ENCODE measurements at places on chromosomes 2 and 18.

DNA sequence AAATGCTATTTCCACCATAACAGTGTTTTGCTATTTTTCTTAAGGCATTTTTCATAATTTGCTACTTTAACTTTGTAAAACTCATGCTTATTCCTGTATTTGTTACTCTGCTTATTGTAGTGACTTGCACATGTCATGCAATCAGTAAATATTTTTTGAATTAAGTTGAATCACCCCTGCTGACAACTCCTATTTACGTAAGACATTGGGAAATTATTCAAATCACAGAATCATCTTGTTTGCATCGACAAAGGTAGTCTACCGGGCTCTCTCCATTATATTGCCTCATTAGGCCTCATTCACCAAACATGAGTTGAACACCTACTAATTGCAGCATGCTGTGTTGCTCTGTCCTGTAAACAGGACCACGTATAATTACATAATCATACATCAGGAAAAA, 478.5 kb upstream of the ZEB2 start:
- no peak for DNase-seq

DNA sequence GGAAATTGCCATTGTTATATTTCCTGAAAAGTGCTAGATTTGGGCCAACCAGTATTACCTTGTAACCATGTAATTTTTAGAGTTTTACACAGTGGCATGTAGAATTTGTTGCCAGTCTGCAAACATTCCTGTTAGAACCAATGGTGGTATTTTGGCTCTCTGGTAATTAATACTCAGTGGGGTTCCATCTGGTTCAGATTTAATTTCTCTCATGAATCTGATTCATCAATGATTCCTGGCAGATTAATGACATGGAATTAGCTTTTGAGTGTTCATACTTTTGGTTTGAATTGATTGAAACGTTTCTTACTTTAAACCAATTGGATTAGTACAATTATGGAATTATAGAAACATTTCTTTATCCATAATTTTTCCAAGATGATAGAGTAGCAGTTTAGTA, 93.2 kb downstream of the MC4R start:
- DNase-seq, result no peak

GRCh38 chr2:227500301-227500630, 28.3 kb downstream of the AGFG1 start:
- no peak for DNase-seq

- no peak for DNase-seq
Measured at GRCh38 chr2:36819095-36819711, 122.7 kb downstream of the VIT start.

GRCh38 chr18:38572554-38573111, 1007.0 kb upstream of the CELF4 start:
- DNase-seq, result no peak

DNA sequence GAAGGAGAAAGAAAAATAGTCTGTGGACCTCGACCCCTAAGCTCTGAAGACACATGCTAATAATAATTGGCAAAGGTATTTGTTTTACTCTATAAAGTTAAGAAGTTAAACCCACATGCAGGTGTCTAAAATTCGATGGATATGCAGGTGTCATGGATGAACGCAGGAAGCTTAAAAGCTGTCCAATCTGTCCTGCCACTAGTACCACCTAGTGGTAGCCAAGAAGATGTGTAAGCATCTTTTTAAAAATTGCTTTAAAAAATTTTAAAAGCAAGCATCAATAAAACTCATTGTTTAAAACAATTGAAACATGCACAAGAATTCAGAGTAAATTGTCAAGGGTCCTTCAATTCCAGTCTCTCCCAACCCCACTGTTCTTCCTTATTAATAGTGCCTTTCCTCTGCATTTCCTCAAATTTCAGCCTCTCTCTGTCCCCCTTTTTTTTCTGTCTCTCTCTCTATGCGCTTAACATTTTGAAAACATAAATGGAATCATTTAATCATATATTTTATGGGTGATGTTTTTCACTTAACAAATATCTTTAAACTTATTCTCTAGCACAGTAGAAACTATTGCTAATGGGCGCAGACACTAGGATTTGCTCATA, 30.6 kb upstream of the PPP3R1 start:
- no peak for DNase-seq

GRCh38 chr2:19473350-19473749, 114.9 kb upstream of the OSR1 start:
- DNase-seq, result no peak

- no peak for DNase-seq
Measured at GRCh38 chr2:21001988-21002813, 41.7 kb downstream of the APOB start.

DNA sequence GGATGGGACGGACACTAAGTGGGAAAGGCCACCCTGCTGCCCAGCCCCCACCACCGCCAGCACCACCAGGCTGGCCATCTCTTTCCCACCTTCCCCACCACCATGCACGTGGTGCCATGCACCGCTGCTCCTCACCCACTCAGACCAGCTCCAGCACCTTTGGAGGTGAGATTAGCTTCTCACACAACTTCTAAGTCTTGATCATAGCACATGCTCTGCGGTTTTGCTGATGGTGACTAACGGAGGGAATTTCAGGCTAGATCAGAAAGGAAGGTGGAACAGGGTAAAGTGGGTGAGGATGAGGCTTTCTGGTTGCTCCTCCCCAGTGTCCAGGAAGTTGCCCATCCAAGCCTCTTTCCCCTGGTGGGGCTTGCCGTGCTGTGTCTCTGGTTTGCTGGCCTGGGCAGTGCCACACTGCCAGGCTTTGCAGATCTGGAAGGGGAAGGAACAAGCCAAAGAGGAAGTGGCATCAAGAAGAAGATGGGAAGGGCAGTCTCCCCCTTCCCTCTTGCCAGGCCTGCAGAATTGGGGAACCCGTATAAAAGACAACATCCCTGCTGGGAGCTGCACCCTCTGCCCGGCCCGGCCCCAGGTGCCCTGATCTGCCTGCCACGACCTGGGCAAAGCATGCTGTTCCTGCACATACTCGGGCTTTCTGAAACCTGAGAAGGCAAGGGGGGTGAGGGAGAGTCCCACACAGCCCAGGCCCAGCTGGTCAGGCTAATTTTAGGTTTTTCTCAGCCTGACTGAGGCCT, 44.3 kb upstream of the CAB39 start:
- no peak for DNase-seq

GRCh38 chr18:41870191-41870590, 84.8 kb upstream of the PIK3C3 start:
- no peak for DNase-seq

DNA sequence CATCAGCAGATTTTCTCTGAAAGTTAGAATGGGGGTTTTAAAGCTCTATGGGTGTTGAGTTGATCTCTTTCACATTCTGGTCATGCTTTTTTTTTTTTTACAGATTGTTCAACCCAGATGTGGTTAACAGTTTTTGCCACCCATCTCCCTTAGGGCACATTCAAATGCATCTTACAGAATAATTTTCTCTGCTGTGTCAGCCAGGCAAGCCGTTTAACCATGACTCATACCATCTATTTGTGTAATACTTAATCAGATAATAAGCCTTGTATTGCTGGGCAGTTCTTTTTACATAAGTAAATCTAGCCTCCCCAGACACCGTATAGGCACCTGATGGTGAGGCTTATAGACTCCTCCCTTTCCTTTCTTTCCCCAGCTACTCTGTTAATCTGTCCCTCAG, 62.0 kb downstream of the TGIF1 start:
- no peak for DNase-seq

DNA sequence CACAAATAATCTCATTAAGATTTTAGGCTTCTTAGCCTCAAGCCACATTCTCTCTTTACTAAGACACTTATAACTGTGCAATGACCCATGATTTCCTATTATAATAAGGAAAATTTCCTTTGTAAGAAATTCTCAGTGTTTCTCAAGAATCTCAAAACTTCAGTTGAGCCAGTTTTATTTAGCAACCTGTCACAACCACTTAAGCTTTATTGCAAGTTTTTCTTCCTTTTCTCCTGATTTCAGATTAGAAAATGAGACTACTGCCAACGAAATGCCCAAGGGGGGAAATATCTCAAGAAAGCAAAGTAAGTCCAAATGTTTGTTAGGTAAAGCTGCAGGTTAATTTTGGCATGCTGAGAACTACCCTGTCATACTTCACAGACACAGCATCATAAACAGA, 178.5 kb downstream of the THADA start:
- no peak for DNase-seq

DNA sequence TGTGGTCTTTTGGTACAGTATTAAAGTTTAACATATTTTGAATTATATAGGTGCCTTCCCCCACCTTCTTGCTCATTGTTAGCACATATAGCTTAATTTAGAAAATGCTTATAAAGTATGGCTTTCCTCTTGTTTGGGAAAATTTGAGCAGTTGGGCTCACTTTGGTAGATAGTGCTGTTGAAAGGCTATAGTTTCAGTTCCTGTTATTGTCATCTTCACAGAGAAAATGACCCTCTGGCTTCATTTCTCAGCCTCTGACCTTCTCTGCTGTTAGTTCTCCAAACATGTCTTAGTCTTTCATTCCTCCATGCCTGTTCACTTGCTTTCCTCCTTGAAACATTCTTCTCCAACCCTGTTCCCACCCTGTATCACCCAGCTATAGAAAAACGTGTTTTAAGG, 200.6 kb downstream of the WDR7 start:
- no peak for DNase-seq

DNA sequence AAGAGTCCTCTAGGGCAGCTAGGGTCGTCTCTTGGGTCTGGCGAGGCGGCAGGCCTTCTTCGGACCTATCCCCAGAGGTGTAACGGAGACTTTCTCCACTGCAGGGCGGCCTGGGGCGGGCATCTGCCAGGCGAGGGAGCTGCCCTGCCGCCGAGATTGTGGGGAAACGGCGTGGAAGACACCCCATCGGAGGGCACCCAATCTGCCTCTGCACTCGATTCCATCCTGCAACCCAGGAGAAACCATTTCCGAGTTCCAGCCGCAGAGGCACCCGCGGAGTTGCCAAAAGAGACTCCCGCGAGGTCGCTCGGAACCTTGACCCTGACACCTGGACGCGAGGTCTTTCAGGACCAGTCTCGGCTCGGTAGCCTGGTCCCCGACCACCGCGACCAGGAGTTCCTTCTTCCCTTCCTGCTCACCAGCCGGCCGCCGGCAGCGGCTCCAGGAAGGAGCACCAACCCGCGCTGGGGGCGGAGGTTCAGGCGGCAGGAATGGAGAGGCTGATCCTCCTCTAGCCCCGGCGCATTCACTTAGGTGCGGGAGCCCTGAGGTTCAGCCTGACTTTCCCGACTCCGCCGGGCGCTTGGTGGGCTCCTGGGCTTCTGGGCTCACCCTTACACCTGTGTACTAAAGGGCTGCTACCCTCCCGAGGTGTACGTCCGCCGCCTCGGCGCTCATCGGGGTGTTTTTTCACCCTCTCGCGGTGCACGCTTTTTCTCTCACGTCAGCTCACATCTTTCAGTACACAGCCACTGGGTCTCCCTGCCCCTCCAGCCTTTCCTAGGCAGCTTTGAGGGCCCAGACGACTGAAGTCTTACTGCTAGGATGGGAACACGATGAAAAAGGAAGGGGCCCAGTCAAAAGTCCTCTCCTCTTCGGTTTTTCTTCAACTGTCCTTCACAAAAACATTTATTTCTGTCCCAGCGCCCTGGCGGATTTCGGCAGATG, 8.1 kb downstream of the SIX2 start:
- no peak for DNase-seq

GRCh38 chr2:241988146-241988545, 118.6 kb downstream of the RTP5 start:
- DNase-seq, result no peak

GRCh38 chr2:45132551-45132950, 123.3 kb upstream of the SIX2 start:
- no peak for DNase-seq

GRCh38 chr2:220503431-220503830, 876.0 kb downstream of the SLC4A3 start:
- no peak for DNase-seq

GRCh38 chr2:23498943-23499342, 114.0 kb downstream of the KLHL29 start:
- DNase-seq, result no peak

DNA sequence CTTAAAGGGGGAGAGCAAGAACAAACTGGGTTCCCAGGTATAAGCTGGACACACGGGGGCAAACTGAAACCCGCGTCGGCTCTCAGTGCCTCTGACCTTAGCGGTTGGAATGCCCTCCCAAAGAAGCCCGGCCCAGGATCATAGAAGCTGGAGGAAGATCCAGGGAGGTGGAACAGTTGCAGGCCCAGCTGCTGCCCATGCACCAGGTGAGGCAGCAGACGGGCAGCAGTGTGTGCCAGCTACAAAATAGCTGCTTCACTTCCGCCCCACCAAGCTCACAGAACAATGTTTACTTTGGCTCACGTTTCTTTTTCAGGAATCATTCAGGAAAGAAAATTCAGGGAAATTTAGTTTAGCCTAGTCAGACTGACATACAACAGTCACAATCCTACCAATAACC, 3.9 kb upstream of the ERMN start:
- no peak for DNase-seq

- no peak for DNase-seq
Measured at GRCh38 chr2:177432703-177433102, 40.1 kb downstream of the AGPS start.

DNA sequence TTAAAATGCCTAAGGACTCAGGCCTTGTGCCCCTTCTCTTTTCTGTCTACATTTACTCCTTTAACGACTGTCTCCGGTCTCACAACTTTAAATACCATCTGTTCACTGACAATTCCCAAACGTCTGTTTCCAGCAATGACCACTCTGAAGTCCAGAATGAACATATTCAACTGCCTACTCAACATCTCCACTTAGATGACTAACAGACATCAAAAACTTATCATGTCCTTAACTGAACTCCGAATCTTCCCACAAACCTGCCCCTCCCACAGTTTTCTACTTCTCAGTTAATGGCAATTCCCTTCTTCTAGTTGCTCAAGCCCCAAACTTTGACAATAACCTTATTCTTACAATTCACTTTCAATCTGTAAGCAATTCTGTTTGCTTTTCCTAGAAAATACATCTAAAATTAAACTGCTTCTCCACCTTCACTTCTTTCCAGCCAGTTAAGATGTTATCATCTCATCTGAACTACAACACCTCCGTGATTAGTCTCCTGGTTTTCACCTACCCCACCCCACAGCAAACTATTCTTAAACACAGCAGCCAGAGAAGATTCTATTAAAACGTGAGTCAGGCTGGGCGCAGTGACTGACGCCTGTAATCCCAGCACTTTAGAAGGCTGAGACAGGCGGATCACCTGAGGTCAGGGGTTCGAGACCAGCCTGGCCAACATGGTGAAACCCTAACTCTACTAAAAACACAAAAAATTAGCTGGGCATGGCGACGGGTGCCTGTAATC, 2.8 kb downstream of the C1D start:
- no peak for DNase-seq

DNA sequence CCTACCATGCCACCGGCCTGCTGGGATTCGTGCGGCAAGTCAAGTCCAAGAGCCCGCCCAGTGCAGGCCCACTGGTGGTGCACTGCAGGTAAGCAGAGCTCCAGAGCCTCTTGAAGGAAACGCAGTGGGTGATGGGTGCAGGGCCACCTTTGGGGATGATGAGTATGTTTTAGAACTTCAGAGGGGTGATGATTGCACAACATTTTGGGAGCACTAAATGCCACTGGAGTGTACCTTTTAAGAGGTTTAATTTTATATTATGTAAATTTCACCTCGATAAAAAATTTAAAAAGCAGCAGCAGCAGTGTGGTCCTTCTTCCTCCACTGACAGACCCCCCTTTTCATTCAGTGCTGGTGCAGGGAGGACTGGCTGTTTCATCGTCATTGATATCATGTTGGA, 233.1 kb upstream of the RAB12 start:
- no peak for DNase-seq

GRCh38 chr2:55776479-55776878, 82.8 kb upstream of the PNPT1 start:
- DNase-seq, result no peak

GRCh38 chr2:239124152-239124899, 276.4 kb downstream of the TWIST2 start:
- DNase-seq, result no peak

- no peak for DNase-seq
Measured at GRCh38 chr2:232411901-232412629, 5.4 kb downstream of the ALPG start.

All from cortex of kidney (tissue), 1 donor.